ENCODE measurements at places on chromosomes 7 and 10.

DNA sequence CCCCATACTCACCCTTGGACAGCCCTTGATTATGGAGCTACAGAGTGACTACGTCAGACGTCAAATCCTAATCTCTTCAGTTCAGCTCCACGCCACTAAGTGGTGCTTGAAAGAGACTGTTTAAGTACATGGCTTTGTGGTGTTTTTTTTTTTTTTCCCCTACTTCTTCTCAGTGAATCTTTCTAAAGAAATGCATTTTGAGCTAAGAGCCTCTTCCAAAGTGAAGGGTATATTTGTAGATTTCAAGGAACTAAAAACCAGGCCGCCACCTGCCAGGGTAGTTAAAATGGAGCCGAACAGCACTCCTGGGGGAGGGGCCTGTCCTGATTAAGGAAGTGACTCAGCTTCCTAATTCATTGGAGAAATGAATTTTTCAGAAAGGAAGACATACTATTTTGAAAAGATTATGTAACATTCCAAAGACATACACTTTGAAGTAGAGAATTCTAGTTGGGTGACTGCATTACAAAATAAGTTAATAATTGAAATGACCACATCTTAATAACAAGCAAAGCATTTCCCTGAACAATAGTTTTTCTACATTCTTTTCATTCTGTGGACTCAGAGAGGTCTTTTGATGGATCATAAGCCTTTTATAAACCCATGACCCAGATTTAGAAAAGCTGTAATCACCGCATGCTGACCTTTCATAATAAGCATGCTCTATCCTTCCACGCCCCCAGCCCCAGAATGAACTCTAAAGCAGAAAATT is 20.6 kb upstream of the VPS41 start:
- no peak for DNase-seq

GRCh38 chr7:21617916-21618390 is 75.1 kb downstream of the DNAH11 start:
- no peak for DNase-seq

GRCh38 chr7:24402655-24403054 is 118.7 kb downstream of the NPY start:
- no peak for DNase-seq

- DNase-seq: no peak
Observed at GRCh38 chr10:5096108-5096507, 1.9 kb downstream of the AKR1C3 start.

GRCh38 chr7:496528-497295 is 22.9 kb downstream of the PDGFA start:
- DNase-seq: no peak

DNA sequence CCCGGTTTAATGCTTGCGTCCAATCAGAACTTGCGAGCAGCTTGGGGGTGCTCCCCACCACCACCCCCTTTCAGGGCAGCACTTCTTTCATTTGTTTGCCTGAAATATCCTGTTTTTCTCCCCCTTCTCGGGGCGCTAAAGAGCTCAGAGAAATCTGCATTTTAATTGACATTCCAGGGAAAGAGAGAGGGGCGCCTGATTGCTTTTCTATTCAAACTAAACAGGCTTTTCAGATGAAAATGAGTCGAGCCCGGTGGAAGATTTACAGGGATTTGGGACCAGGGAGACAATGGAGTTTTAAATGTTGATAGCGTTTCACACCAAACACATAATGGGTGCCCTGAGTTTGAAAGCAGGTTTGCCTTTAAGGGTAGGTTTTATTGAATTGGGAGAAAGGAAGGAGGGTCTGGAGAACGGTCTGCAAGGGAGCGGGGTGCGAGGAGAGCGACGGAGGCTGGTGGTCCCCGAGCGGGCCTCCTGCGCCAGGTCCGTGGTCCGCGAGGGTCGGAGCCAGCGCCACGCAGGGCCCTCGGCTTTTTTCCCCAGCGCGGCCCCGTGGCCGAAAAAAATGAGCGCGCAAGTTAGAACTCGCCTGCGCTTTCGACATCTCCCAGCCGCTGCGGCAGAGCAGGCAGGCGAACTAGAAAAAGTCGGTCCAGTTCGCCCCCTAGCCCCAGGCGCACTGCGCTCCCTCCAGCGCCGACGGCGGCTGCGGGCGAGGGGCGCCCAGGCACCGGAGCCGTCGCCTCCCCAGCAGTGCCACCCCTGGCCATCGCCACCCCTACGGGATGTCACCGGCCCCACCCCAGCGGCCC is 1.3 kb downstream of the FGFR2 start:
- no peak for DNase-seq

GRCh38 chr7:37848297-37848696 is at the start of gene NME8:
TSS of gene NME8 (plus strand) at chr7:37848597. CDS start at chr7:37850267, 1,670 bp downstream.
- DNase-seq: no peak

- no peak for DNase-seq
Observed at GRCh38 chr10:3699916-3700315, 85.1 kb downstream of the KLF6 start.

- no peak for DNase-seq
Observed at GRCh38 chr7:113561446-113561845, 357.4 kb downstream of the PPP1R3A start.

DNA sequence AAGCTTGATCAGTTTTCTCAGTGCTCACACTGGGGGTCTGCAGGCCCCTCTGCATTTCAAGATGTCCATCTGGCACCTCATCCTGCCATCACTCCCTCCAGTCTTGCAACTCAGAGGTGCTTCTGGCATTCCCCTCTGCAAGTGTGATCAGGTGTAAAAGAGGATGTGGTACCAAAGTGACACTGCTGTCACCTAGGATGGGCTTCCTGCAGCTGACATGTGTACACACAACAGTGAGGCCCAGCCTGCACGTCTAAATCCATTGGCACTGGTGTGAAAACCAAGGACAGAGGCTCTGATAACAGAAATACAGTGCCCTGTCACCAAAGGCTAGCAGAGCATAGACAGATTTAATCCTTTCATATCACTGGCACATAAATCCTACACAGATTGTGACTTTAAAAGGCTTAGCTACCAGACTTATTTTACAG is 162.5 kb upstream of the CELF2 start:
- DNase-seq: no peak

DNA sequence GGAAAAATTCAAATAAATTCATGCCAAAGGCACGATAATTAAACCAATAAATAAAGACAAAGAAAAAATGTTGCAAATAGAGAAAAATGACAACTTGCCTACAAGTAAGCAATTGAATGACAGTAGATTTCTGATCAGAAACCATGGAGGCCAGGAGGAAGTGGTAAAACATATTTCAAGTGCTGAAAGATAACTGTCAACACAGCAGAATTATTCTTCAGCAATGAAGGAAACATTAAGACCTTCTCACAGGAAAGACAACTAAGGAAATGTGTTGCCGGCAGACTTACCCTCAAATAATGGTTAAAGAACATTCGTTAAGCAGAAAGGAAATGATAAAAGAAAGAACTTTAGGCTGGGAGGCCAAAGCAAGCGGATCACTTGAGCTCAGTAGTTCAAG is 30.4 kb downstream of the RUNDC3B start:
- no peak for DNase-seq

DNA sequence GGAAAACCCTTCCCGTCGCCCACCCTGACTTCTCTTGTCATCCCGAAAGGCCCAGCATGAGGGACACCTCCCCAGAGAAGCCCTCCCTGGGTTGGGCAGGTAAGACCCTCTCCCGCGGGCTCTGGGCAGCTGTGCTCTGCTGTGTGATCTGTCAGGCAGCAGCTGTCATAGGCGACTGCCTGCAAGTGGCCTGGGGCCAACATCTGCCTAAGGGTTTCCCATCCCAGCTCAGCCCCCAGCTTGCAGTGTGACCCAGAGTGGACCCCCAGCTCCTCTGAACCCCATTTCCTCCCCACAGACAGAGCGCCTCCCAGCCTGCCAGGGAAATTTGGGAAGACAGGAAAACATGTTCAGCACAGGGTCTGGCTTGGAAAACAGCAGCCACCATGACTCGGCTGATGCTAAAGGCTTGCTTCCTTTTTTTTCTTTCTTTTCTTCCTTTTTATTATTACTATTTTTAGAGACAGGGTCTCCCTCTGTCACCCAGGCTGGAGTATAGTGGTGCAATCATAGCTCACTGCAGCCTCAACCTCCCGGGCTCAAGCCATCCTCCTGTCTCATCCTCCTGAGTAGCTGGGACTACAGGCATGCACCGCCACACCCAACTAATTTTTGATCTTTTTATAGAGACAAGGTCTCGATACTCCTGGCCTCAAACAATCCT is 18.3 kb upstream of the TNRC18 start:
- peak; percentile 27 for DNase-seq

GRCh38 chr10:31023558-31023957 is 8.1 kb downstream of the ZNF438 start:
- no peak for DNase-seq

GRCh38 chr7:46291601-46292150 is 370.6 kb upstream of the IGFBP3 start:
- DNase-seq: no peak

- no peak for DNase-seq
Observed at GRCh38 chr7:90401989-90402388, 1.3 kb upstream of the CLDN12 start.

DNA sequence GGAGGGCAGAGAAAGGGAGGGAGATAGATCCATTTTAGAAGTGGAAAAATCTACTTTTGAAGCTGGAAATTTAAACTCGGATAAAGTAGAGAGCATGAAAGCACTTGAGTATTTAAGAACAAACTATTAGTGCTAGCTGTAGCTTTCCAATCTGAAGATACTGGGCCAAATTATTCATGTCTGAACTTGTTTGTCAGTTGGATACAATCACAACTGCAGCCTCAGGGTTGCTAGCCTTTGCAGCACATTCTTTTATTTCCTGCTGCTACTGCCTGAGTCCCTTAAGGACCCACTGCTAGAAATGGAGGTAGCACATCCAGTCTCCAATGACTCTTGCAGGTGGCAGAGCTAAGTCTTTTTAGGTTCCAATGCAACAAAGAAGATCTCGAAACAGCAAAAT is 8.3 kb upstream of the SLC25A13 start:
- DNase-seq: no peak

- DNase-seq: no peak
Observed at GRCh38 chr10:100506596-100507356, 12.9 kb downstream of the SEC31B start.

DNA sequence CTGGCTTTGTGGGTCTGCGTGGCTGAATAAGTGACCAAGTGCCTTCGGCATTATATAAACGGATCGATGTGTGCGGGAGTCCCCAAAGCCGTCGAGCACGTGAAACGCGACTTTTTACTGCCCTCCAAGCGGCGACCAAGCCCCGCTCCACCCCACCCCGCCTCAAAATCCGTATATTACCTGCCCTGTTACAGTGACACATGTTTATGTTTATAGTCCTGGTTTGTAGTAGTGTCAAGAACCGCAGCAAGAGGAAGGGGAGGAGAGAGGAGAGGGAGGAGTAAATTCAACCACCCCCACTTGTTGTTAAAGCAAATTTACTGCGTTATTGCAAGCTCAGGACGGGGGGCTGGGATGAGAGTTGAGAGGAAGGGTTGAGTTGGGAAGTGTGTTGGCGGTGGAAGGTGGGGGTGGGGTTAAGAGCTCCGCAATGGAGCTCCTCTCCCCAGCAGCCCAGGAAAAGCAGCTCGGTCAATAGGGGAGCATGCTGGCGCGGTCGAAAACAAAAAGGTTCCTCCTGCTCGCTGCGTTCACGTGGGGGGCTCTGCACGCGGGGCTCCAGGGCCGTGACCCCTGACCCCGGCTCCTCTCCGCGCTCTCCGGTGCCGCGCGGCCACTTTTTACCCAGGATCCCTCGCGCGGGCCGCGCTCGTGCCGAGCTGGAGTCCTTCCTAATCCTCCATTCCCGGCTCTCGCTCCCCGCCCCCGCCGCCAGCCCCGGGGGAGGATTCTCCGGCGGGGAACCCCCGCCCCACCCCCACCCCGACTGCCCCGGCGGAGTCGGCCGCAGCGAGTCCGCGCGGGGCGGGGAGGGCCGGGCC is at the start of gene SKIDA1:
Gene SKIDA1, minus strand, starts transcription at position 316 of the 821 bp plus-strand sequence. CDS start 7,860 bp downstream, outside the sequence.
- peak; percentile 92 for DNase-seq

- DNase-seq: no peak
Observed at GRCh38 chr10:48509974-48510692, 94.7 kb downstream of the ARHGAP22 start.

DNA sequence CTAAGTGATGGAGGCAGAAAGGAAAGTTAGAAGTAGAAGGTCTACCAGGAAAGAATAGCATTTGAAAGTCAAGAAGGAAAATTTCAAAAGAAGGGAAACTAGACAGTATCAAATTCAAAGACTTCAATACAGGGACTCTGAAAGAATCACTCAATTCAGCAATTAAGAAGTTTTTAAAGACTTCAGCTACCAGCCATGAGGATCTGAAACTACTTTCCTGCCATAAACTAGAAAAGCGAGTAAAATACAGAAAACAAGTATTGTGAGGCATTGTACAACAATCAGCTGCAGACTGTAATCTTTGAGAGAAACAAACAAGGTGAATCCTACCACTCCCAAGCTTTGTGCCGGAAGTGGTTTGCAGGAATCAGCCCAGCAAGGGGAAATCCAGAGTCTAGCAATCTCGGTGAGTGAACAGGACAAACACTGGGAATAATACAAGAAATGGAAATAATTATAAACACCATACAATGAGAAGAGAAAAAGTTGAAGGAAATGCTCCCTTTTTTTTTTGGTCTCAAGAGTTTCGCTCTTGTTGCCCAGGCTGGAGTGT is 62.4 kb downstream of the ARHGAP12 start:
- DNase-seq: no peak

- DNase-seq: no peak
Observed at GRCh38 chr10:104033401-104033930, 52.2 kb downstream of the COL17A1 start.

GRCh38 chr7:116929914-116930913 is 23.1 kb upstream of the ST7 start:
- peak; percentile 48 for DNase-seq

- no peak for DNase-seq
Observed at GRCh38 chr7:39353615-39354376, 212.4 kb upstream of the YAE1 start.

Data from GDM1 (cell line).